Stimulated activated memory B cell treated with anti-CD40 and anti-IgM and Interleukin-4, amounts not matched to agents 10 μg/mL and 1 μg/mL and 100 μg/mL, for 72 hours (primary cell): ENCODE measurements at places on chromosomes 3 and 15.

DNA sequence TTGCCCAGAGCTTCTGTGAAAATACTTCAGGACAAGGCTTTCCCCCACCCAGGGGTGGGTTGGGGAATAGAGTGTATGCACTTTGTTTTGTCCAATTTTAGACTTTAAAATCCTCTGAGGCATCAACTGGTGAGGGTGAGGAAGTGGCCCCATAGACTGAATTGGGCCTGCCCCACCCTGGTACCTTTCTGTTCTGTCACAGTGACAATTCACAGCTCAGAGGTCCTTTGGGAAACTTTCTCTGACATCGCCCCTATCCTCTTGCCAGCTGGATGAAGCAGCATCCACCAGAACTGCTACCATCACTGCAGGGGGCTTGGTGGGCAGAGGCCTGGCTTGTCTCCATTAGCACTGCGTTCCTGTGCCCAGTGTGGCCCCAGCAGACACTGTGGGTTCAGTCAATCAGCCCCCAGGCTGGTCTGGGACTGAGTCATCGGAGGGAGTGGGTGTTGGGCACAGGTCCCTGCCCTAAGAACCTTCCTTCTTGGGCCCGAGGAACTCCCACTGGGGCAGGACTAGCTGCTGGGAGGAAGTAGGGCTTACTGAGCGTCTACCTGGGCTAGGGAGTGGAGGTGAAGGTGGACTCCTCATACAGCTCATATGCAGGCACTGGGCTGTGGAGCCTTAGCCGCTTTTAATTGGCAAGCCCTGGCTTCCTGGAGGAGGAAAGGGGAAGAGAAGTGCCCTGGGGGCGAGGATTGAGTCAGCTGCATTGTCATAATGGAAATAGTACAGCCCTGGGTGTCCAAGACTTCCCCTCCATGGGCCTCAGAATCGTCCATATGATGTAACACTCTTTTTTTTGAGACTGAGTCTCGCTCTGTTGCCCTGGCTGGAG, 1.5 kb upstream of the PPM1M start:
- ATAC-seq: peak; percentile 80

DNA sequence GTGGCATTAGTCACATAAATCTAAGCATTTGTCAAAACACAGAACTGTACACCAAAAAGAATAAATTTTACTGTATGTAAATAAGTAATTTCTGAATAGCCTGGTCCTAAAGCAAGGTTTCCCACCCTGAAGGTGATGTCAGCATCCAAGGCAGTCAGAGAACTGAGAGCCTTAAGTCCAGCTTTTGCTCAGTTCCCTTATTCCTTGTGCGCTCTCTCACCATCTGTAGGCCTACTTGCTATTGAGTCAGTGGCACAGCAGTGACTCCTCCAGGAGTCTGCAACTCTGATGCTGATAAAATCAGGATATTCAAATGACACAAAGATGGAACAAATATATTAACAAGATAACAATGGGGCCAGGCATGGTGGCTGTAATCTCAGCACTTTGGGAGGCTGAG, 22.3 kb downstream of the VPS39 start:
- no peak for ATAC-seq

DNA sequence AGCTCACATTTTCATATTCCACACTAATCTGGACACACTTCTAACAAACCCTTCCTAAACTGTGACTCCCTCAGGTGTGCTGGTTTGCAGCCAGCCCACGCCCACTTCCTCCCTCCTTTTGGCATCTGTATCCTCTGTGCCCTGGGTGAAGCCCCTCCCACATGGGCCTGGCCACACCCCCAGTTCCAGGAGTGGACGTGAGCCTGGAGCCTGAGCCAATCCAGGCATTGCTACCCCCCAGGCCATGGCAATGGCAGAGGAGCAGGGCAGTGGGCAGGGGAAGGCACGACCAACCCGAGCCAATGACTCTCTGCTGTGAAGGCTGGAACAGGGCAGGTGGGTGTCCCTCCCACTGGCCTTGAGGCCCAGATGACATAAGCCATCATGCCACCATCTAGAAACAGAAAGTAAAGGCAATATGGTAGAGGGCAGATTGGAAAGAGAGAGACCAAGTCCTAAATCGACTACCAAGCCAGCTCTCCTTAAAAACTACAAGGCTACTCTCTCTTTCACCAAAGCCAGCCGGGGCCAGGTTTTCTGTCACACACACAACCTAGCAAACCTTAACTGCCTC, 18.6 kb downstream of the FAM174B start:
- ATAC-seq: no peak

- no peak for ATAC-seq
Measured at GRCh38 chr3:149589332-149589731, 68.5 kb downstream of the WWTR1 start.

- ATAC-seq: no peak
Measured at GRCh38 chr15:67170143-67170925, 84.1 kb downstream of the AAGAB start.

DNA sequence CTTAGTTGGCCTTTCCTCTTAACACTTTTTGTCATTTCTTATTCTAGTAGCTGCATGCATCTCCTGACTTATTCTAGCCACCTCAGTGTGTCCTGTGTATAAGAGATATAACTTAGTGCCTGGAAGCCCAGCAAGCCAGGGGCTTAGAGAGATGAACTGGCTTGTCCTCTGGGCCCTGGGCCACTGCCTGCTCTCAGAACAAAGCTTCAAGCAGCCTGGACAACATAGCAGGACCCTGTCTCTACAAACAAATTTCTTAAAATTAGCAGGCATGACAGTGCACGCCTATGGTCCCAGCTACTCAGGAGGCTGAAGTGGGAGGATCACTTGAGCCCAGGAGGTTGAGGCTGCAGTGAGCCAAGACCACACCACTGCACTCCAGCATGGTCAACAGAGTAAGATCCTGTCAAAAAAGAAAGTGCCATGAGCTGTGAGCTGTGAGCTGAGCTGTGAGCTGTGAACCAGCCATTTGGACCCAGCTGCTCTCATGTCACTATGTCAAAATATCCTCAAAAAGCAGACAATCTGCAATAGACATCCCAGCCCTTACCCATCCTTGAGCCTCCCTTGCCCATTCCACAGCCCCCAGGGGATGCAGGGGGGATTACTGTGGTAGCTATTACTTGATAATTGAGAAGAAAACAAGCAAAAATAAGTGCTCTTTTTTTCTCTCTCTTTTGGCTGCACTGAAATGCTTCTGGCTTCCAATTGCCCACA, 174.5 kb downstream of the OPA1 start:
- no peak for ATAC-seq

- ATAC-seq: no peak
Measured at GRCh38 chr3:55497250-55497649, 10.1 kb upstream of the WNT5A start.

DNA sequence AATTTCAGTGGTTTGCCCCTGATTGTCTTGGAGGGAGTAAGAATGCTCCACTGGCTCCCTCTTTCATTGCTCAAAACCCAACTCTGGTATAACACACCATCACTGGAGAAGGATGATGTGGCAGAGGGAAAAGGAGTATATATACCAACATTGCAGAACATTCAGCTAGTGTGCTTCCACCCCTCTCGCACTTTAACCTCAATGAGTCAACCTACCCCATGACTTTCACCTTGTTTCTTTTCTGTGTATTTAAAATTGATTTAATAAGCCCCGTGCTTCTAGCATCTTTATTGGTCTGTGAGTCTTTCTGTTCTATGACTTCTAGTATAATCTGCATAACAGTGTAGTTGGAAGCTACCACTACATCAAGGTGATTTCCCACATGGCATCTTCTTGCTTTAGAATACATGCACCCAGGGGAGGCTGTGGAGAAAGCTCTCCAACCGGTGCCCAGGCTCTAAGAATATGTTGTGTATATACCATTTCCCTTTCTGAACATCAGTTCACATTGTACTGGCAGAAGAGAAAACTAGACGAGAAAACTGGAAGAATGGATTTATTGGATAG, 595.1 kb upstream of the TGFBR2 start:
- no peak for ATAC-seq

DNA sequence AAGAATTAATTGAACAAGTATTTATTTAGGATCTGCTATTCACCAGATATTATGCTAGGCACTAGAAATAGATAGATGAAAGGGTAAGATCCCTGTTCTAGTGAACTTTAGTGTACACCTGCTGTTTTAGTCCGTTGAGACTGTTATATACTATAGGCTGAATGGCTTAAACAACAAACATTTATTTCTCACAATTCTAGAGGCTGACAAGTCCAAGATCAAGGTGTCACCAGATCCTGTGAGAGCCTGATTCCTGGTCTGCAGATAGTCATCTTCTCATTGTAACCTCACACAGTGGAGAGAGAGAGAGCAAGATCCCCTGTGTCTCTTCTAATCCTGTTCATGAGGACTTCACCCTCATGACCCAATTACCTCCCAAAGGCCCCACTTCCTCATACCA, 281.4 kb upstream of the KCNH8 start:
- ATAC-seq: no peak
